ENCODE measurements at places on chromosomes 7 and 10.

DNA sequence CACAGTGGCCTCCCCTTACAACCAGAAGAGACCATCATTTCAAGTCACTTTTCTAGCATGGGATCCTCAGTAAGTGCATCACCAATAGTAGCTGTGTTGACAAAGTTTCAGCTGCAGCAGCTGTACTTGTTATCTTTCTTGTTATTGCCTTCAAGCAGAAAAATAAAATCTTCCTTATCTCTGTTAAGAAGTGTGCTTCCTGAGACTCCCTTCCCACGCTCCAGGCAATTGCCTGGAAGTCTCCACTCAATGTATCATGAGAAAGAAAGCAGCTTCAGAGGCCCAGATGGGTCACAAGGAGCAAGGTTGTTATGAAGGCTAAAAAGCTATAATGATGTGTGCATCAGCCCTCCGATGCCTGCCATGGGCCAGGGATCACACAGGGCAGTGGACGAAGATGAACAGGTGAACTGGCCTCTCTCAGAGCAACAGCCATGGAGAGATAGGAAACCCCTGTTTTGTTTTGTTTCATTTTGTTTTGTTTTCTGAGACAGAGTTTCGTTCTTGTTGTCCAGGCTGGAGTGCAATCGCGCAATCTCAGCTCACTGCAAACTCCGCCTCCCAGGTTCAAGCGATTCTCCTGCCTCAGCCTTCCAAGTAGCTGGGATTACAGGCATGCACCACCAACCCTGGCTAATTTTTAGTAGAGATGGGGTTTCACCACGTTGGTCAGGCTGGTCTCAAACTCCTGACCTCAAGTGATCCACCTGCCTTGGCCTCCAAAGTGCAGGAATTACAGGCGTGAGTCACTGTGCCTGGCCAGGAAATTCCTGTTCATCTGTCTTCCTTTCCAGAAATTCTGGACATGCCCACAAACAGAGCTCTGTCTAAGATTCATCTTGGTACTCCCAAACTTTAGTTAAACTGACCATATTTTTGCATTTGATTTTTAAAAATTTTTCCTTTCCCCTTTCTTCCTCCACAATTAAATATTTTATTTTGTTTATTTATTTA lies 340.5 kb downstream of the TNS3 start:
- no peak for DNase-seq

GRCh38 chr7:27179030-27179429 lies 4.9 kb upstream of the HOXA10 start:
- no peak for DNase-seq

DNA sequence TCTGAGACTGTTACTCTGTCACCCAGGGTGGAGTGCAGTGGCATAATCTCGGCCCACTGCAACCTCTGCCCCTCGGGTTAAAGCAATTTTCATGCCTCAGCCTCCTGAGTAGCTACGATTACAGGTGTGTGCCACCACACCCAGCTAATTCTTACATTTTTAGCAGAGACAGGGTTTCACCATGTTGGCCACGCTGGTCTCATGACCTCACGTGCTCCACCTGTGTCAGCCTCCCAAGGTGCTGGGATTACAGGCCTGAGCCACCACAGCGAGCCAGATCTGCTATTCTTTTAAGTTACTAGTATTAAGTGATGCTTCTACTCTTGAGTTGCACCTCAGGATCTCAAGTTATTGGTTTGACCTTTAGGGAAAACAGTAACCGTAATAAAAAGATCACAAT lies 23.0 kb upstream of the KMT2E start:
- no peak for DNase-seq

- peak; percentile 84 for DNase-seq
Observed at GRCh38 chr10:86899670-86900276, 57.6 kb downstream of the MMRN2 start.

DNA sequence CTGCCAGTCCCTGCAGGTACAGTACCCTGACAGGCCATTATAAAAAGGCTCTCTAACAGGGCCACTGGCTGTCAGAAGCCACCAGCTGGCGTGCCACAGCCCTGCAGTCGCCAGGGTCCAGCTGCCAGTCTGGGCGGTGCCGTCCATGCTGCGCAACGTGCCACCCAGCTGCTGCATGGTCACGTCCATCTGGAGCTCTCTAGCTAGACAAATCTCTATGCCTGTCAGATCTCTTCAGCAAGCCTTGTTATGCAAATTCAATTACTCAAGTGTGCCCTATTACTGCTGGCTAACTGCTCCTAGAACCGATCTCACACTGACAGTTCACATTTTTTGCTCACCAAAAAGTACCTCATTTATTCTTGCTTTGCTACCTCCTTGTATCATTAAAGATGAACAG lies 75.9 kb downstream of the HIBADH start:
- DNase-seq, result peak; percentile 34

DNA sequence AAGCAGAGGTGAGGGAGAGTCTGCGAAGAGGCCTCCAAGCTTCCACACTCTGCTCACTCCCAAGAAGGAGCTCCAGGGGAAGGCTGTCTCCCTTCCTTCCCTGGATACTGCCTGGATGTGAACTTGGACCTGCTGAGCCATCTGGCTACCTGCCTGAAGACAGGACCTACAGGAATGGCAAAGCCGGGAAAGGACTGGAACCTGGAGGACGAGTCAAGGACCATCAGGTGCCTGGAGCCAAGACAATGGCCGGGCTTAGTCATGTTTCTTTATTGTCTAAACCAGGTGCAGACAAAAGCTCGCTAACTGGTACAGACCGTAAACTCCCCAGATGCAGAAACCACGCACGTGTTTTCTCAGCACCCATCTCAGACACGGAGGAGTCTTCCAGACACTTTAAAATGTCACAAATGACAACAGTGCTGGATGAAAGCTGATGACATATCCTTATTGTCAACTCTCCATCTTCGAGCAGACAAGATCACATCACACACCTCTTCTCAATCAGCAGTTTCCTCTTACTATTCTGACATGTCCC lies 12.1 kb downstream of the ASB13 start:
- DNase-seq, result peak; percentile 80

DNA sequence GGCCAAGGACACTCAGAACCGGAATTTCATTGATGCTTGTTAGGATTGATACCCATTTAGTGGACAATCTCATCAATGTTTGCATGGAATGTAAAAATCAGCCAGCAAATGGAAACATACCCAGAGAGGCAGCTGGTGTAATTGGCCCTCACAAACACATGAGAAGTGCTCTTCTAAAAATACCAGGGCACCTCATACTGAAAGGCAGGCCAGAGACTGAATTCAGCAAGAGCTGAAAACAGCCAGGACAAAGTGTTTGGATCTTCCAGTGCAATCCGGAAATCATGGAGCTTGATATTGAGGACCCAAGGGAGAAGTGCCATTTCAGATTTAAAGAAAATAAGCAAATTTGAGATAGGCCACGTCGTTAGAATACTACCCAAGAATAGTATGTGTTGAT lies 498.6 kb downstream of the GALNT17 start:
- DNase-seq, result no peak
